ENCODE measurements at places on chromosomes 6 and 20.

DNA sequence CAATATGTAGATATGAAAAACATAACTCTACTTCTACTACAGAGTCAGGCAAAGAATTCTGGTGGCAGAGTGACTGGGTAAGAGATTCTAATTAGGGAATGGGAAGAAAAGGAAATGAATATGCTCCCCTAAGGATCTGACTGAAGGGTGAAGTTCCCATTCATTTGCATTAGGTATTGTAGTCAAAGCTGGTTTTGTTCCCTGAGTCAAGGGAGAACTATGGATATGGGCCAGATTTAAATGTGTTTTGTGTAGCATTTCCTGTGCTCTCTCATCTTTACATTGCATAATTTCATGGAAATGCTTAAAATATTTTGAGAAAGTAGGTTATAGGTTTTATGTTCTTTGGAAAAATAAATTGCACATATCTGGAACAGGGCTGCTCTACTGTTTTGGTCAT lies 299.7 kb downstream of the BTBD3 start:
- no peak for DNase-seq

GRCh38 chr20:37714978-37715672 lies 21.3 kb downstream of the CTNNBL1 start:
- no peak for DNase-seq

GRCh38 chr6:105759946-105760345 lies 326.2 kb upstream of the PRDM1 start:
- DNase-seq, result no peak

GRCh38 chr6:29992807-29993206 lies 50.5 kb downstream of the HLA-A start:
- DNase-seq, result no peak

DNA sequence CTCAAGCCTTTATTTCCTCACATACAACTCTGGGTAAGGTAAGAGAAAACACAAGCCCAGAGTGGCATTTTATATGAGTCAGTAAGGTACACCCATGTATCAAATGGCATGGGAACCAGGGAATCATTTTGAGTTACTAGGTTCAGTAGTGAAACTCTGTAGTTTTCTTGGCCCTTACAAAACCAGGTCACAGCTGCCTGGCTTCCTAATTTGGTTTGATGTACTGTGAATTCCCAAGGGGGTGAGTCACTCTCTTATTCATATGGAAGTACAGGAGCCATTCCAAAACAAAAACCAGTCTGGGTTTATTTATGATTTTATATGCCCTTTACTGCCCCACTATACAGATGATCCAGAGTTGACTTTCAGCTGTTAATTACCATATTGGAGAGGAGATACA lies 70.7 kb downstream of the PDE7B start:
- DNase-seq, result peak; percentile 91

DNA sequence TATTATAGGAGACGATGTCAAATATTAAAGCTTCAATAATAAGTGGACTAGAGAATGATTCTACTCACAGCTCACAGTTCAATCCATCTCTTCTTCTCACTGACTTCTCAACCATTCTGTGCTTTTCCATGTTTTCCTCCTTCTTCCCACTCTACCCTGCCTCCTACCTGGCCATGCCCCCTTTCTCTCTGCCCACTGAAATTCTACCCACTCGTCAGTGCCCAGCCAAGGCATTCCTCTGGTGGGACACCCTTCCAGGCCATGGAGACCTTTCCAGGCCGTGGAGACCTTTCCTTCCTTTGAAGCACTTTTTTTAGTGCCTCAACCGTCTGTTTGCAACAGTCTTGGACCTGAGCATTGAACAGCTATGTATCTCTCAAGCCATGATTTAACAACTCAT lies 18.5 kb downstream of the BACH2 start:
- DNase-seq, result no peak

DNA sequence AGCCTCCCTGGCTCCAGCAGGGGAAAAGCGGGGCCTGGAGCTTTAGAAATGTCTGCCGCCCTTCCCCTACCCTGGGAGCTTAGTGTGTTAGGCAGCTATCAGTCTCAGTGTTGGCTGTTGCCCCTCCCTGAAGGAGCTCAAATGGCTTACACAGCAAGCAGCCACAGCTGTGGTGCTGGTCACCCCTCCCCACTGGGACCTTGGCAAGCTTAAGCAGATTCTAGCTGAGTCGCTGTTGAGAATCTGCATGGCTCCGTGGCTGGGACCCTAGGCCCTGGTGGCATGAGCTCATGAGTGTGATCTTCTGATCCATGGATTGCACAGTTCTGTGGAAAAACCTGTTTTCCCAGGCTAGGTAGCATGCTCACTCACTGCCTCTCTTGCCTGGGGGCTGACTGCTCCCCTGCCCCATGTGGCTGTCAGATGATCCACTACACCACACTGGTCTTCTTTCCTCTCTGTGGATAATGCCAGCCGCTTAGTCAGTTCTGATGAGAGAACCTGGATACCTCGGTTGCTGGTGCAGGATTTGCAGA lies 714.0 kb downstream of the MAFB start:
- no peak for DNase-seq

DNA sequence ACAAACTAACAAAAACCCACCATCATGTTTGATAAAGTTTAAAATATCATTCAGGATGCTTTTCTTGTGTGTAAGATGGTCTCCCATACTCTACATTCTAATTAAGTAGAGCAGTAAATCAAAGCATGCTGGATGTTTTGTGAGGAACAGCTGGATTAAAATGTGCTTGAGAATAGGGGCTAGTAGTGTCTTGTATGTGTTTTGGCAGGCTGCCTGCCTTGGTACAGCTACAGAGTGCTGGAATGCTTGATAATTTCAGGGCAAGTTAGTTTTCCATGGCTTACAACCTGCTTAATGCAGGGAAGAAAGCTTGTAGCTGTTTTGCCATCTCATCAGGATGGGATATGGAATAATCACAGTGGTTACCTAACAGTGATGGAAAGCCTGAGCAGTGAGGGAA lies 636.6 kb upstream of the MMS22L start:
- DNase-seq, result no peak

DNA sequence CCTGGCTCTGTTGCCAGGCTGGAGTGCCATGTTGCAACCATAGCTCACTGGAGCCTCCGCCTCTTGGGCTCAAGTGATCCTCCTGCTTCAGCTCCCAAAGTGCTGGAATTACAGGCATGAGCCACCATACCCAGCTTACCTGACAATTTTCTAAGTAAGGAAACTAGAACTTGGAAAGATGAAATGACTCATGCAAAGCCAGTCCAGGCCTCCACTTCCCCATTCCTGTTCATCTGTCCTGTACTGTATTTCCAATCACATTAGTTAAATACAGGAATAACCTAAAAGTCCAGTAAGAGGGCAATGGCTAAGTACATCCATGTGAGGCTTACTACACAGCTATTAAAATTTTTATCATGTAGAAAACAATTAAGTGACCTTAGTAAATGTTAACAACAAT lies 8.3 kb upstream of the ADGB start:
- no peak for DNase-seq

GRCh38 chr6:70557998-70558397 lies 8.7 kb upstream of the SDHAF4 start:
- DNase-seq, result no peak

DNA sequence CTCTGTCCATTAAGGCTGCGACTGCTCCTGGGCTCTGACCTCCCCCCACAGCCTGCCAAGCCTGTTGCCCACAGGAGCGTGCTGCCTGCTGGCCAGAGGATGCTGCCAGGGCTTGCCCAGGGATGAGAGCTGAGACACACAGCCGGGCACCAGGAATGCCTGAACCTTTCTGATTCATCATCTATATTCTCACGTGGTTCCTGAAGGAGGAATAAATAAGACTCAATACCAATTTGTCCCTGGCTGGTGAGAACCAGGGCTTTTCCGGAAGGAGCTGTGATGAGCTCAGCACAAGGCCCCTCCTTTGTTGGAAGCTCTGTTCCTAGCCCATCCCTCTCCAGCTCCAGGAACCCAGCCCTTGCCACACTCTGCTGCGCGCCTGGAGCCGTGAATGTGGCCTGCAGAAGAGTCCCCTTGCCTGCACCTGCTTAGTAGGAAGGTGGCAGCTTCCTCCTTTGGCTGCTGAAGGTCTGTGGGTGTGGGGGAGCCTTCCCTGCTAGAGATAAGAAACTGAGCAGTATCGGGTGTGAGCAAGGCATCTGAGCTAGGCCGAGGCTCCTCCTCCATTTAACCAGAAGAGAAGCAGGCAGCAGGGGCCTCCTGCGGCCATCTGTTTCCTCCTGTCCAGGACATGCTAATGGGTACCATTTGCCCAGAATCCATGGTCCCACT lies 37.9 kb downstream of the SYNDIG1 start:
- DNase-seq, result no peak
